ENCODE measurements at places on chromosomes 16 and 17. TPM values are rescaled to one million over a fixed set of nuclear protein-coding genes. Genes with fewer than 3 reads are reported as not detected.

GRCh38 chr16:66311306-66311705 is 55.2 kb upstream of the CDH5 start:
- no peak for DNase-seq

- no peak for DNase-seq
Observed at GRCh38 chr17:7203391-7203790, 16.2 kb downstream of the DLG4 start.

GRCh38 chr16:53262645-53263044 is 171.6 kb upstream of the RBL2 start:
- DNase-seq = no peak

DNA sequence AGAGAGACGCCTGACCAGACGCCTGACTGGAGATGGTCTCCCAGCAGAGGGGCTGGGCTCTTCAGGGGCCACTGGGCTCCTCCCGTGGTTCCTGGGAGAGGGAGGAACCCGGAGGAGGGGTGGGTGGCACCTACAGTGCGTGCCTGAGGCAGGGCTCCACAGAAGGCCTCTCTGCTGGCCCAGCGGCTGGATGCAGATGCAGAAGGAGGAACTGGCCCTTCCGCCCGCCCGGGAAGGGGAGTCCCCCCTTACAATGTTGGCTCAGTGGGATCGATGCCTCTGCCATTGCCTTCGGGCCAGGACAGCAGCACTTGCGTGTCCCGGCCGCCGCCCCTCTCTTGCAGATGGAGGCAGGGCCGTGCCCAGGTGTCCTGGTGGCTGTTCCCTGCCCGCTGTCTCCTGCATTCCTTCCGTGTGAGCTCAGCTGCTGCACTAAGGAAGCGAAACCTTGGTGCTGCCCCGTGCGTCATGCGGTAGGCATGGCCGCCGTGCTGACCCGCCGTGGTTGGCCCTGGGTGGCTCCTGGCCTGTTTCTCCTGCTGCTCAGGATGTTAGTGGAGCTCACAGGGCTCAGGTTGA is 15.1 kb downstream of the BAIAP2 start:
- no peak for DNase-seq

- no peak for DNase-seq
Observed at GRCh38 chr16:13517841-13518240, 402.1 kb upstream of the ERCC4 start.

GRCh38 chr16:75559564-75560372 is 3.7 kb upstream of the TMEM231 start:
- DNase-seq = no peak

DNA sequence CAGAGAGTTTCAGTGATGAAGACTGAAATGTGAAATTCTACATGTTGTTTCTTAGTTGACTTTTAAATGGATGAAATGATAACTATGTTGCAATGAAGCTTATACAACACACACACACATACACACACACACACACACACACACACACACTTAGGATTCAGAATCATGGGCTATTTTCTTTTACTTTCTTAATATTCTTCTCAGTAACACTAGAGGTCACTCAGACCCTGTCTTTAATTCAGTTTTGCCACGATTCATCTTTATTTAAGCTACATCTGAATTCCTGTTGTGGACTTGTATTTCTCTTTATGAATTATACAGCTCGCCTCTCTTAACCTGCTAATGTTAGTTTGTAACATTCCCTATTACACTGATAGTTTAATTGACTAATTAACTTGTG is 109.6 kb upstream of the GOT2 start:
- peak; percentile 36 for DNase-seq

- no peak for DNase-seq
Observed at GRCh38 chr17:81803728-81804558, at the start of gene GCGR. GCGR (plus strand) TSS chr17:81804150; CDS start chr17:81809019, 4,869 bp downstream.

- DNase-seq = no peak
Observed at GRCh38 chr17:3796110-3796821, 4.7 kb downstream of the ITGAE start.

GRCh38 chr17:49959183-49959935 is 9.6 kb upstream of the DLX4 start:
- DNase-seq = no peak

DNA sequence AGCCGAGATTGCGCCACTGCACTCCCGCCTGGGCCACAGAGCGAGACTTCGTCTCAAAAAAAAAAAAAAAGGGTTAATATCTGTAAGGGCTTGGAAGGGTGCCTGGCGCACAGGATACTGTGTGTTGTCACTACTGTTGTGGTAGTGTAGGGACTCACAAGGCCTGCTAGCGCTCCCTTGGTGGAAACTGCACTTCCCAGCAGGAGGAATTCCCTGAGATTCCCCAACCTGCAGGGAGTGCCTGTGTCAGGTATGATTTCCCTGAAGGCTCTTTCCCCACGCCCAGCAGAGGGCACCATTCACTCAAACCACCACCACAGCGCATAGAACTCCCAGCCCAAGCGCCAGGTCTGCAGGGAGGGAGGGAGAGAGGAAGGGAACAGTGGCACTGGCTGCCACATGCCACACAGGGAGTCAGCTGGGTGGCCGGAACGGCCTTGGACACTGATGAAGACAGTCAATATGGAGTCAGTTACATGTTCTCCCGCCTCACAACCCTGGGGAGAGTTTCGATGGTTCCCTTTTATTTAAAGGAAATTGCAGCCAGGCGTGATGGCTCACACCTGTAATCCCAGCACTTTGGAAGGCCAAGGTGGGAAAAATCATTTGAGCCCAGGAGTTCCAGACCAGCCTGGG is 32.7 kb upstream of the CDH1 start:
- peak; percentile 29 for DNase-seq

GRCh38 chr16:50188619-50189136 is 35.6 kb downstream of the TENT4B start:
- DNase-seq = no peak

DNA sequence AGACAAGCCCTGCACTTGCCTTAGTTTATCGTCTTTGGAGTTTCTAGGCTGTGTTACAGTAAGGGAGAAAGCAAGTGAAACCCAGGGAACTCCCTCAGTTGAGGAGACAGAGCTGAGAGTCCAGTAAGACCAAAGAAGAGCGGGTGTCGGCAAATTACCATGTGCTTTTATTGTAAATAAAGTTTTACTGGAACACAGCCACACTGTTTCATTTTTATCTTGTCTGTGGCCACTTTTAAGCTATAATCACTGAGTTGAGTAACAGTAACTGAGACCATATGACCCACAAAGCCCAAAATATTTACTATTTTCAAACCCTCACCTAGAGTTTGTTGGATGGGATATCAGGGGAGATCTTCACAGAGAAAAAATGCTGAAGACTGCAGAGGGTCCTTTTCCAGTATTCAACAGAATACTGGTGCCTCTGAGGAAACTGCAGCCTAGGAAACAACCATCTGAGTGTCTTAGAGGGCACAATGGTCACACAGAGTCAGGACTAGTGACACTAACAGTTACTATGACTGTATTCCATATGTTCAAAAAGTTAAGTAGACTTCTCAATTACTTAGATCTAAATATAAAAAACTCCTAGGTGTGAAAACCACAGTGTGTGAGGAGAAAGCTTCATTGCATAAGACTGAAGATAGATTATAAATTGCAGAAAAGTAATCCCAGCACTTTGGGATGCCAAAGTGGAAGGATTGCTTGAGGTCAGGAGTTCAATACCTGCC is 351.1 kb upstream of the TBX2 start:
- no peak for DNase-seq

The HDAC5 gene
- polyA plus RNA-seq = 56.7 TPM

The KRT20 gene
- 0.26 TPM for polyA plus RNA-seq

The EVPLL gene
- 1.3 TPM for polyA plus RNA-seq

The DNAH9 gene
- polyA plus RNA-seq = 7.2 TPM

The TLK2 gene
- polyA plus RNA-seq = 68.5 TPM

The TBC1D3 gene
- not detected for polyA plus RNA-seq

The NLRP1 gene
- 30.9 TPM for polyA plus RNA-seq

The ATF7IP2 gene
- 13.6 TPM for polyA plus RNA-seq

The KRTAP4-5 gene
- not detected for polyA plus RNA-seq
